ENCODE measurements at places on chromosomes 3 and 15.

GRCh38 chr3:133745108-133745507 is 1.1 kb upstream of the TF start:
- no peak for DNase-seq

GRCh38 chr3:125069452-125069851 is 13.7 kb upstream of the HEG1 start:
- no peak for DNase-seq

GRCh38 chr15:45664451-45664850 is 29.6 kb downstream of the SQOR start:
- no peak for DNase-seq

GRCh38 chr3:138112362-138112761 is 3.0 kb downstream of the DZIP1L start:
- no peak for DNase-seq

- DNase-seq, result peak; percentile 47
These were observed 50.5 kb upstream of the KCNMB2 start for GRCh38 chr3:178485756-178486155.

- no peak for DNase-seq
These were observed 71.0 kb downstream of the TRIM42 start for GRCh38 chr3:140748903-140749302.

- no peak for DNase-seq
These were observed 1053.5 kb downstream of the SI start for GRCh38 chr3:164024786-164025185.

DNA sequence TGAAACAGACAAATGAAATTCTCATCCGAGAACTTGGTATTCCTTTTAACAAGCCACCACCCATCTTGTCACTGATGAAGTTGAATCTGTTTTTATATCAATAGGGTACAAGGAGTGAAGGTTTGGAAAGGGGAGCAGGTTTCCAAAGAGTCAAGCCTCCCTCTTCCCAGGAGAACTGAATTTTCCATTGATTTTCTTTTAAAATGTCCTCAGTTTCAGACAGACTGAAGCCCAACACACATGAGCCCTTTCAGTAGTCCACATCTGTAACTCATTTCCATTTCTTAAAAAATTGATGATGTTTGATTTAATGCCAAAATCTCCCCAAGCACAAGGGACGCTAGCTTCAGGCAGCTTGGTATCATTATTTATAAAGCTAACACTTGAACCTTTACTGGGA is 187.7 kb downstream of the FOXB1 start:
- DNase-seq, result no peak

DNA sequence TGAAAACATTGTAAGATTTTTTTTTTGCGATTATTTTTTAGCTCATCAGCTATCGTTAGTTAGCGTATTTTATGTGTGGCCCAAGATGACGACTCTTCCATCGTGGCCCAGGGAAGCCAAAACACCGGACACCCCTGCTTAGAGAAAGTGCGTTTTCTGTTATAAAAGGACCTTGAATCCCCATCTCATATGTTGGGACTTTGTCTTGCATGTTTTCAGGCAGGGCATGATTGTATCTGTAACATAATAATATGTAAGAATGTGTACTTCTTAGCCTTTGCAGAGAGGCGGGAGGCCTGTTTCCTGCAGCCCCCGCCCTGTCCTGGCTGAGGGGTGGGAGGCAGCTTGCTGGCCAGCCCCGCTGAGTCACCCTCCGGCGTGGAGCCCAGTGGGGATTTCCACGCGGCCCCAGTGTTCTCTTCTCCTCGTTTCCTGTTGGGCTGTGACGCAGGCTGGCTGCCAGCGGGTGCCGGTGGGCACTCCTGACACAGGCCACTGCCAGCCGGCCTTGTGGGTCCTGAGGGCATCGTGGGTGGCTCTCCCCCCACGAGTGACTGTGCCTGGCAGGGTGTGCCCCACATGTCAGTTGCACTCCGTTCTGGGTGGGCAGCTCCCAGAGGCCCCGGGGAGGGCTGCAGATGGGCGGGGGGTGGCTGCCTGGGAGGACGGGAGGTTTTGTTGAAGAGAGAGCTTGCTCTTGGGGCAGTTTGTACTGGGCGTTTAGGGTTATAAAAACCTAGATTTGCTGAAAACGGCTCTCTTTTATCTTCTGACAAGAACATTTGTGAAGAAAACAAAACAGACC is 55.6 kb downstream of the SMAD3 start:
- DNase-seq, result no peak

DNA sequence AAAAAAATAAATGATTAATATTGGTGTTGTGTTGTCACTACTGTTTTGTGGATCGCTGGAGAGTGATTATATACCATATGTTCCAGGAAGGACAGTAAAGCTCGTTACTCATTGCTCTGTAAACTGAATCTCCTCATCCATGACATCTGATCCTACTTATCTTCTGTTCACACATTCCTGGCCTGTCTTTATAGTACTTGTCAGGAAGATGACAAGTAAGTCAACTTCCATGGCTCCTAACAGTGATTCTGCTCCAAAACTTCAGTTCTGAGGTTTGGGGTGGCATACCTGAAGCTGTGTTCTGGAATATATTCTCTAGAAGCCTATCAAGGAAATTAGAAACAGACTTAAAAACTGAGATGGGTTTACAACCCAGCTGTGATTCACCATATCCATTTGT is 288.9 kb downstream of the ZBBX start:
- DNase-seq, result peak; percentile 27

DNA sequence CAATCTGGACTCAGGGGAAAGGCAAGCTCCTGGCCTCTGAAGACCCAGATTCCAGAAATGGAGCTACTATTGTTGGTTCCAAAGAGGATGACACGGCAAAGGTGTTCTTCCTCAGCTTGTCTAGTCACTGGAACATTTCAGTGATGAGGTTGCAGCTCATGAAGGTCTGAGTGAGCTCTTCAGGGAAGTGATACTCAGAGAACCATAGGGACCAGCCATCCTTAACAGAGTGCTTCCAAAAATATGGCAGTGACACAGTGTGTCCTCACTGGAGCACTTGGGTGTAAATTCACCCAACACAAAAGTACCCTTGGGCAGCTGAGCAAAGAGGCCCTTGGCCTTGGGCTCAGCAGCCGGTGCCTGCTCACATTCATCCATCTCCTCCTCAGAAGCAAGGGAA is 46.3 kb downstream of the SPTSSB start:
- DNase-seq, result no peak

- peak; percentile 23 for DNase-seq
These were observed 31.3 kb upstream of the SETMAR start for GRCh38 chr3:4271834-4272233.

DNA sequence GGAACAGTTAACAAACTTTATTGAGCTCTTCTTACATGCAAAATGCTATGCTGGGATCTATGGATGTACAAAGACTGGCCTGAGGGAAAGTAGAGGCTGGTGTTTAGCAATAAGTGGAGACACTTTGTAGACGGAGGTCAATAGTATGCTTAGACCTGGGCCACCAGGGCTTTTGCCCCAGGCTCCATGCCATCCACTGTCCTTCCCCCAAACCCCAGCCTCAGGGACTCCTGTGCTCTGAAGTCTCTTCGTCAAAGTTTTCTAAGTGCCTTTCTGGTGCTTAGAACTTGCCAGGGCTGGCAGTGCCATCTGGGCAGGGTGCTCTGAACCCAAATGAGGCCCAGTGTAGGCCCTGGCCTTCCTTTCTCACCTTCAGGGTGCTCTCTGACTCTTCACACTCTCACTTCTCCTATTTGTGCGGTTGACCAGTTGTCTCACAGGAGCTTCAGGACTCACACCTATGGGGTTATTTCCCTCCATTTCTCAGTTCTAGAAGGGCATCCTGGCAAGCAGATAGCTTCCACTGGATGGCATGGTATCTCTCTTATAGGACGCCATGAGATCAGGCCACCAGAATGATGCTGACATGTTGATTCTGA is 21.8 kb upstream of the KCNAB1 start:
- DNase-seq, result no peak

- no peak for DNase-seq
These were observed 159.8 kb downstream of the RBMS3 start for GRCh38 chr3:29440413-29441305.

DNA sequence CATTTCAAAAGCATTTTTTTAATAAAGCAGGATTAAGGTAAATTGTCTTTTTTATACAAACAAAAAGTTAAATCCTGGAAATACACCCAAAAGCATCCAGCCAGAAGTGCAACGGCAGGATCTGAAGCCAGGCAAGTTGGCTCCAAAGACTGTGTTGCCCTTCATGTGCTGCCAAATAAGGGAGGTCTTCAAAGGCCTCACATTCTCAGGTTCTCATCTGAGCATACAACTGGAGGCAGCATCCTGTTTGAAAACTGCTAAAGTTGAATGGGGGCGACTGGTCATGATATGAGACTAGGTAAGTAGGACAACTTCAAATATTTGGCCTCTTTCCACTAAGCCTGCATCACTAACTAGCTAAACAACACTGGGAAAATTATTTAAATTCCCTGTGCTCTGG is 52.2 kb downstream of the IMPG2 start:
- DNase-seq, result no peak

GRCh38 chr3:27031476-27031875 is 337.7 kb downstream of the NEK10 start:
- DNase-seq, result no peak

GRCh38 chr15:84946772-84947489 is 34.7 kb upstream of the PDE8A start:
- no peak for DNase-seq

GRCh38 chr3:184227481-184227935 is 1.9 kb upstream of the VWA5B2 start:
- no peak for DNase-seq

DNA sequence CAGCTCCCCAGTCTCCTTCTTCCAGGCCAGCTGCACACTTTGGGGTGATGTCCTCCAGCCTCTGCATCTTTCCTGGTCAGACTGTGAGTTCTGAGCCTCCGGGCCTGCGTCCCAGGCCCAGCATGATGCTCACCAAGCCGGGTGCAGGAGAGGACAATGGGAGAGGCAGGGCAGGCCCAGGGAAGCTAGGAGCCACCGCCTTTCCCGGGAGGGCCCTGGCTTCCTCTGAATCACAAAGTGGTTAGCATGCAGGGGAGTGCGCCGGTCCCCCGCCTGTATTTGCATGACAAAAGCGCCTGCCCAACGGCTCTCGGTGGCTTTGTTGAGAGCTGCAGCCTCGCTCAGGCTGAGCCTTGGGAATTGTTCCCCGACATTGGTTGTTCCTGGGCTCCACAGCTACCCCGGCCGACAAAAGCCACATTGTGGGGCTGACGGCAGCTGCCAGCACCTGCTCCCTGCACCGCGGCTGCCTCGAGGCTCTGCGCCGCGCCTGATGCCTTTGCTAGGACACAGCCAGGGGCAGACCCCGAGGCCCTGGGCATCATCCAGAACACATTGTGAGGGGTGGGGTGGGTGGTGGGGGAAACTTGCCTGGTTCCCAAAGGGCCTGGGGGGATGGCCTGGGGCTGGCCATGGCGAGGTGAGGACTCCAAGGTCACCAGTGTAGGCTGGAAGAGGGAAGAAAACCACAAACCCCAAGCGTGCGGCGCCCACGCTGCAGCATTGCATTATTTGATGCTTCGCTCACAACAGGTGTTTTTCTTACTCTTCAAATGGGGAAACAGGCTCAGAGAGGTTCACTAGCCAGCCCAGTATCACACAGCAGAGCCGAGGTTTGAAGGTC is 20.0 kb upstream of the KLF13 start:
- DNase-seq, result no peak

DNA sequence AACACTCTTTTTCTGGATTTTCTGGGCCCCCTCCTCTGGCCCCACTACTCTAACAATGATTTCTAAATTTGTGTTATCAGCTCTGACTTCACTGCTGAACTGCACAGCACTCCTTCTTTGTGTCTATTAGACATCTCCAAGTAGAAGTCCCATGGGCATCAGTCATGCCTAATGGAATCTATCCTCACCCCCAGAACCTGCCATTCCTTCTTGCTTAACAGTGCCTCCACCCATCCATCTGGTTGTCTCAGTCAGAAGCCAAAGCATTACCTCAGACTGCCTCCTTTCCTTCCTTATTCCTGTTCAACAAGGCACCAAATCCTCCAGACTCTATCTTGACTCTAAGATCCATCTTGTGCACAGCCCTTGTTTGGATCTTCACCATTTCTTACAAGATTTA is 36.2 kb downstream of the SSR3 start:
- no peak for DNase-seq

DNA sequence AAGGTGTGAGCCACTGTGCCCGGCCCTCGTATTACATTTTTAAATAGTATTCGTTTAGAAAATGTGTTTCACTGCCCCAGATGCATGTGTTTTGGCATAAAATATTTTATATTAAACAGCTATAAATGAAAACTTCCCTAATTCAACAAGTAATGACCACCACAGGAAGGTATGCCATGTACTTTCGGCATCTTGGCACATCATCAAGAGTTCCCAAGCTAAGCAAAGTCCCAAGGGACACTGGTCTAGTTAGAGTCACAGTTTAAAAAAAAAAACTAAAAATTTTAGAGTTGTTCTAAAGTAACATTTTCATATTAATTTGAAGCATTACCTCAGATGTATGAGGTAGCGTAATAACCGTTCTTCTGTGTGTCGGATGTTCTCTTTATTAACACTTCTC is 15.6 kb upstream of the ARPP19 start:
- peak; percentile 2 for DNase-seq

GRCh38 chr3:183233966-183234365 is 19.1 kb upstream of the B3GNT5 start:
- no peak for DNase-seq

DNA sequence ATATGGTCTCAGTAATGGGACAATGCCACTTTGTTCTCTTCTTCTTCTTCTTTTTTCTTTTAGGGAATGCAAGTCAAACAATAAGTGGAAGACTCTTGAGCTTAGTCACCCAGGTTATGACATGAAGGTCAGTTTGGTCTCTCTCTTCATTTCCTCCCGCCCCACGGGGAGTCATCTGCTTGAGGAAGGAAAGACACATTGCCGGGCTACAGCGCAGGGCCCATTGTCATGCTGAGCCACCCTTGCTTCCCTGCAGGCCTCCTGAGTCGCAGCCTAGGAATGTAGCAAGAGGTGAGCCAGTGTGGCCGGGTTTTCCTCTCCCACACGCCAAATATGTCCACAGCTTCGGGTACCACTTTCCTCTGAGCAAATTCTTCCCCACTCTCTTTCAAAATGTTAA is 47.6 kb downstream of the RAP2B start:
- no peak for DNase-seq

DNA sequence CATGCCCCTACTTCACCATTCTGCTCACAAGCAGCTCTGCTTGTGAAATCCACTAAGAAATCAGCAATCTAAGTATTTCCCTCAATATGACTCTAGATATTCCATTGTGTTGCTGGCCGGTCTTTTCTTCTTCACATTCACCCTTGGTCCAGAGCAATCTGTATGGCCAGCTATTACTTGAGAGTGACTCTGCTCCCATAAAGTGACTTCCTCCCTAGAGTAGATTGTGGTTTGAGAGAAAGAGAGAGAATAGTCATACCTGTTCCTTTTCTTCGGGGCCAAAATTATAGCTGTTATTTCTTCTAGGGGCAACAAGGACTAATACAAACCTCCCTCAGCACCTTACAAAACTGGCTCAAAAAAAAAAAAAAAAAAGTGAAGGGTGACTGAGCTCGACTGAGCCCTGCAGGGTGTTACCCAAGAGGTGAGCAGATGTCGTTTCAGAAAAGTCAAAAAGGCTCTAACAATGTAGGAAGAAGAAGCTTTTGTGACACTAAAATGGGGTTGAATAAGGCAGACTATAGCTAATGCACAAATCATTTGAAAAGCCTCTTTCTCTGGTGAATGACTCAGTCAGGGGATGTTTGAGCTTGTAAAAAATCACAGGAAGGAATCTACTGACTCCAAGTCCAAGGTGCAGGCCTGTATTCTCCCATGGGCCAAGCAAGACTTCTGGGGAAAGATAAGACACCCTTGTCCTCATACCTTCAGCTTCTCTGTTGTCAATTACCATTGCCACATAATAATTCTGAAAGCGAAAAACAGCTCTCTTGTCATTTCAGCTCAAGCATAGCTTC is 161.0 kb upstream of the SLC24A5 start:
- no peak for DNase-seq

GRCh38 chr3:152377184-152377570 is 108.4 kb downstream of the MBNL1 start:
- DNase-seq, result no peak

Data from NCI-H446 (cell line).